Activated CD4-positive, alpha-beta T cell treated with anti-CD3 and anti-CD28 coated beads for 36 hours (primary cell): ENCODE measurements at places on chromosomes 2 and 18. TPM values are rescaled to one million over a fixed set of nuclear protein-coding genes. Genes with fewer than 3 reads are reported as not detected.

CFAP53 gene
- total RNA-seq = 0.44 TPM

SLC4A3 gene
- 0.16 TPM for total RNA-seq

CFC1 gene
- not detected for total RNA-seq

TRPM8 gene
- total RNA-seq = not detected

EPHA4 gene
- total RNA-seq = 7.2 TPM

ABCG8 gene
- not detected for total RNA-seq

NDUFV2 gene
- total RNA-seq = 372 TPM
